ENCODE measurements at places on chromosomes 5 and 9.
A peak's percentile ranks its signal among the peaks of the same experiment; 100 is the strongest.

GRCh38 chr5:67030289-67031056 is 166.1 kb downstream of the CD180 start:
- DNase-seq: no peak

DNA sequence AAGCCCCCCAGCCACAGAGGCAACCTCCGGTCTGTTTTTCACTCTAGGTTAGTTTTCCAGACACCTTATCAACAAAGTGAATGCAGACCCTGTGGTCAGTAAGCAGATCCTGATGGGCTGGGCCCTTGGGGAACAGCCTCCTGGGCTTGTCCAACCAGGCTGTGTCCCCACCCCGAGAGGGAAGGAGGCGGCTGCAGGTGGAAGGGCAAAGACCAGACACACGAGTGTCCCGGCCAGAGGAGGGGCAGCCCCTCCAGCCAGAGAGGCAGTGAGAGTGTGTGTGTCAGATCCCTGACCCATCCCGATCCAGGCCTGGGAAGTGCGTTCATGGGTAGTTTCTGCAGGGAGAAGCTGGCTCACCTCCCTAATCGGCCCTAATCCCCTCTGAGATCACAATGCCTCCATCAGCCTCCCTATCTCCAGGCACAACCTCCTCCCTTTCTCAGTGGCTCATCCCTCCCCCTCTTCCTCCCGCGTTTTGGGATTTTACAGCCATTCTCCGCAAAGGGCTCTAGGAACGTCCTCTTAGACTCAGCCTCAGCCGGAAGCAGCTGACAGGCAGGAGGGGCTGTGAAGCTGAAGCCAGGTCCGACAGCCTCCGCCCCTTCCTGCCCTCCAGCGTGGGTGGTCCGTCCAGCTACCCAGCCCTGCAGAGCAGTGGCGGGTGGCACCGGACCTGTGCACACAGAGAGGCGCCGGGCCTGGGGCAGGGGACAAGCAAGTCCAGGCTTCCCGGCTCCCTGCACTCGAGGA is 9.7 kb downstream of the SLC12A7 start:
- no peak for DNase-seq

- DNase-seq: no peak
Measured at GRCh38 chr9:122126331-122127261, 33.0 kb downstream of the NDUFA8 start.

DNA sequence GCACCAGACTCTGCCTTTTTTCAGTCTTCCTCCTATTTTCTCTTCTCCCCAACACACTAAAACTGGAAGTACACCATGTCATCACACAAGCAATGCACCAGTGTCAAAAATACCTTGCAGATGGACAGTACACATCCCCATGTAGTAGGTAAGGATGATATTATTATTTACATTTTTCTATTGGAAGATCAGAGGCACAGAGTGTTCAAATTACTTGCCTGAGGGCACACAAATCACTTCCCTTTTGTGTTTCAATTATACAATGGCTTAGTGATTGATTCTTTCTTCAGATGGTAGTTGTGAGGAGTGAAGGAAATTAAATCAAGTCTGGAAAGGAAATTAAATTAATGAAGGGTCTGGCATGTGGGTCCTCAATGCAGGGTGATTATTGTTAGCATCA is 39.6 kb downstream of the CTSL start:
- no peak for DNase-seq

DNA sequence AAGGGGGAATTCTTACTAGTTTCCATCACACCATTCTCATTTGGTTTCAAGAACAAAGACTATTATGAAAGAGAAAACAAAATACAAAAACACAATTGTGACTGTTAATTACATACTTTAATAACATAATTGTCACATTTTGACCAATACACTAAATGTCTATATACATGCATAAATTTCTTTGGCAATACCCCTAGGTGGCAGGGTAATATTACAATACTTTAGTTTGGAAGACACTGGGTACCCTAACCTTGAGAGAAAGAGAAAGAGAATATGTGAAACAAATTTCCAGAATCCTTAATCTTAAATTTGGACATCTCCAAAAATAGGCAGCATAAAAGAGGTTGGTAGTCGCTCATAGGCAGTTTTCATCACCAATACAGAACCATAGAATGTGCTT is 619.6 kb upstream of the ADAMTS16 start:
- no peak for DNase-seq

DNA sequence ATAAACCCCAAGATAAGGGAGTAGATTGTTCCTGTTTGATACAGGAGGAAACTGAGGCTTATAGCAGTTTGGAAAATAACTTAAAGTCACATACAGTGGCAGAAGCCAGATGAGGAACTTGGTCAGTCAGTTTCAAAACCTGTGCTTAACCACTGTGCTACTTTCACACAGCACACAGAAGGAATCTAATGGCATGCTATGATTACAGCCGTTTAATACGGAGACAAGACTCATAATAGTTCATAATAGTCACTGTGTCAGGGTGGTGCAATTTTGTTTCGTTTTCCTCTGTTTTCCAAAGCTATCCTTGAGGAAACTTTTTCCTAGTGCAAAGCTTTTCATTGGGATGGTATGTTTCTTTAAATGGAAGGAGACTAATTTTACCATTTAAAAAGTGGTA is 112.3 kb downstream of the GCNT1 start:
- no peak for DNase-seq

- no peak for DNase-seq
Measured at GRCh38 chr9:92378865-92379560, 25.4 kb downstream of the OGN start.

- no peak for DNase-seq
Measured at GRCh38 chr5:148751025-148751424, 75.4 kb upstream of the ADRB2 start.

DNA sequence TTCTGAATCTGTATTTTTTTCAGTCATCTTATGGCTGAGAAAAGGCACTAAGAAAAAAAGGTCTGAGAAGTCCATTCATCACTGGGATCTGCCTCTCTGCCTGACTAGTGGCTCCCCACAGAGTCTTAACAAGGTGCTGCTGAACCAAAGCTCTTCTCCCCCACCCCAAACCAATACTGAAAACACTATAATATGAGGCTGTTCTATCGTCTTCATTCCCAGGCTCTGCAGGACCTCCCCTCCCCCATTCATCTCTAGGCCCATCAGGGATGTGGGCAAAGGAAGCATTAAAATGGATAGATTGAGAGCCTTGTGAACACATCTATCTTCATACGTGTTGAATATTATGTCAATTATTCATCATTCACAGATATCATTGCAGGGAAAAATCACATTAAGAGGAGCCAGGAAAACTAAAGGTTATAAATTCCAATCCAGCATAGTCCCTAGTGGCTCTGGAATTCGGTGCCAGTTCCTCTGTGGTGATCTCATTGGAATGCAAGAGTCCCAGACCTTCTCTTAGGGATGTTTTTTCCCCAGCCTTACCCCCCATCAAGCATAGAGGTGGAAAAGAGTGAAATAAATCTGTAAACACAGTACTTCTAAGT is 44.3 kb upstream of the GPR151 start:
- DNase-seq: no peak

DNA sequence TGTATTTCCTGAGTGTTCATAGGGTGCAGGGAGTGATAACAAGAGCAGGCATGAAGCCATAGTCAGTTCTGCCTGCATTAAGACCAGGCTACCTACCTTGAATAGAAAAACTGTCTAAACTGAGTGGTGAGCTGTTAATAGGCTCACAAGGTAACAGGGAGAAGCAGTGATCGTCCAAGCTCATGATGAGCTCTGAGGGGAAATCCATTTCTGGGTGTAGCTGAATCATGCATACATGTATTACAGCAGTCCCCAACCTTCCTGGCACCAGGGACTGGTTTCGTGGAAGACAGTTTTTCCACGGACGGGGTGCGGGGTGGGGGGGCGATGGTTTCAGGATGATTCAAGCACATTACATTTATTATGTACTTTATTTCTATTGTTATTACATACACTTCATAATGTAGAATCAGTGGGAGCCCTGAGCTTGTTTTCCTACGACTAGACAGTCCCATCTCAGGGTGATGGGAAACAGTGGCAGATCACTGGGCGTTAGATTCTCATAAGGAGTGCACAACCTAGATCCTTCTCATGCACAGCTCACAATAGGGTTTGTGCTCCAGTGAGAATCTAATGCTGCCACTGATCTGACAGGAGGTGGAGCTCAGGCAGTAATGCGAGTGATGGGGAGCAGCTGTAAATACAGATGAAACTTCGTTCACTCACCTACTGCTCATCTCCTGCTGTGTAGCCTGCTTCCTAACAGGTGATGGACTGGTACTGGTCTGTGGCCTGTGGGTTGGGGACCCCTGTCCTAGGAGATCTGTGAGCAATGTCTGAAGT is 100.0 kb upstream of the IL6ST start:
- DNase-seq: peak; percentile 62

GRCh38 chr5:172413601-172414171 is 40.6 kb downstream of the SH3PXD2B start:
- no peak for DNase-seq

DNA sequence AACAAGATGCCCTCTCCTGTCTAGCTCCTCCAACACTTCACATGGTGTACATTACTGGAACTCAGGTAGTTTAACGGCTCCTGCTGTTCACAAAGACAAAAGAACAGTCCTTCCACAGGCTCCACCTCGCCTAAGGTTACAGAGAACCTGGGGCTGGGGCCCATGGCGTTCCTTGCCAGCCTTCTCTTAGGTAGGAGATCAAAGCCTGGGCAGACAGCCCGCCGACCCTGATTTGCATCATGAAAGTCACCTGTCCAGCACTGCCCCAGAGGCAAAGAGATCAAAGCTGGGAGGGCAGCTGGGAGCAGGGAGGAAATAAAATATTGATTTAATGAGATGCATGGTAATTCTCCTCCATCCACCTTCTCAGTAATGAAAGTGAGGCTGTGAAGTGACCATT is 115.0 kb upstream of the SLIT3 start:
- DNase-seq: no peak

DNA sequence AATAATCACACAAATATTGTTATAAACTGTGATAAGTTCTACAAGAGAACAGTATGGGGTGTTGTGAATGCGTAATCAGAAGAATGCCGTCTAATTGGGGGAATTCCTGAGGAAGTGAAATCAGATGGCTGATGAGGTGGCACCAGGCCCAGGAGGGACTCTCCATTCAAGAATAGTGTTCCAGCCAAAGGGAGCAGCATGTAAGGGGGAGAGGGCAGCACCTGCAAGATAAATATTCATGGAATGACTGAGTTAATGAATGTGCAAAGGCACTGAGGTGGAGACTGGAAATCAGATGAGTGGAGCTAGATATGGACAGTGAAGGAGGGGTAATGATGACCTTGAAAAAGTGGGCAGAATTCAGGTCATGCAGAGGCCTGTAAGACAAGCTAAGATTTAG is 250.6 kb downstream of the ARRDC3 start:
- DNase-seq: no peak
